Muscle of arm (tissue), 14 donors: ENCODE measurements at places on chromosomes 7 and 10. TPM values are rescaled to one million over a fixed set of nuclear protein-coding genes. Genes with fewer than 3 reads are reported as not detected.

GALNT17 gene
- 33.6 TPM for polyA plus RNA-seq

FGFR2 gene
- polyA plus RNA-seq, result 14.9 TPM

DNA sequence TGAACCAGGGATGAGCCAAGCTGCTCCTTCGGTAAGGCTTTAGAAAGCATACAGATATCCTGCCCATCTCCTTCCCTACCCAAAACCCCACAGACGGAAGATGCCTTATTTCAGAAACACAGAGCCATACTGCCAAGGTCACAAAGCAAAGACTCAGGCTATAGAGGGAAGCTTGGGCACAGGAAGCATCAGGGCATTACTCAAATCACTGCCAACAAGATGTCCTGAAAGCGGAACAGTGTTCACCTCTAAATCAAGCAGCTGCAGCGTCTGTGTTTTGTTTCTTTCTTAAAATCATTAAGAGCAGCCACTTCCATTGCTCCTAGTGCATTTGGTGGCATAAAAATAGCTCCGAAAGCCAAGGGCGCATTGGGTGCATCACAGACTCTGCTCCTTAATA, 307.3 kb downstream of the SORCS1 start:
- DNase-seq, result no peak

DNA sequence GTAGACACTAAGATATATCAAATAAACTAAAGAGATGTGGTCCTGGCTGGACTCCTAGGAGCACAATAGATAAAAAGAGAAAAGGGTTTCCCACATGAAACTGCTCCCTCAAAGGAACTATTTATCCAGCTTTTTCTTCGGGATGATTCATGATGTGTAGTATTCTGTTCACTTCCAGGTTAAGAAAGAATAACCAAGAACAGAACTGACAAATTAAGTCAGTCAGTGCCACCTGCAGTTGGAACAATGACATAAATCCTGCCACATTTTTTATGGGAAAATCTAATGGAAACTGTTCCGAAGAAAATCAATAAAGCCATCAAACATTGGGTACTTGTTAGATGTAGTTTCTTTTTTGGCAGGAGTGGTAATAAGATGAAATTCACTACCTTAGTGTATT, 87.1 kb downstream of the POLR1F start:
- no peak for DNase-seq

DNA sequence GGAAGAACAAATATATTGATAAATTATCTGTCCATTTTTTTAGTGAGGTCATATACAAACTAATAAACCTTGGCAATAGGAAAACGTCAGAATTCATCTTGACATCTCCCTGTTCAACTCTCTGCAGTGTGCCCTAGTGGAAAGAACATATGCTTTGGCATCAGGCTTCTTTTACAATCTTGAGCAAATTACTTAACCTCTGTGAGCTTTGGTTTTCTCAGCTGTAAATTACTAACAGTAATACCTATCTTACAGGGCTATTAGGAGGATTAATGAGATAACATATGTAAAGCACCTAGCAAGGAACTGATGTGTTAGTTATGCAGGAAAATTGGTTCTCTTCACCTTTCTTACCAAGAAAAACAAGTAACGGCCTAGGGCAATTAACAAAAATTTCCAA, 161.8 kb downstream of the PHTF2 start:
- no peak for DNase-seq

DNA sequence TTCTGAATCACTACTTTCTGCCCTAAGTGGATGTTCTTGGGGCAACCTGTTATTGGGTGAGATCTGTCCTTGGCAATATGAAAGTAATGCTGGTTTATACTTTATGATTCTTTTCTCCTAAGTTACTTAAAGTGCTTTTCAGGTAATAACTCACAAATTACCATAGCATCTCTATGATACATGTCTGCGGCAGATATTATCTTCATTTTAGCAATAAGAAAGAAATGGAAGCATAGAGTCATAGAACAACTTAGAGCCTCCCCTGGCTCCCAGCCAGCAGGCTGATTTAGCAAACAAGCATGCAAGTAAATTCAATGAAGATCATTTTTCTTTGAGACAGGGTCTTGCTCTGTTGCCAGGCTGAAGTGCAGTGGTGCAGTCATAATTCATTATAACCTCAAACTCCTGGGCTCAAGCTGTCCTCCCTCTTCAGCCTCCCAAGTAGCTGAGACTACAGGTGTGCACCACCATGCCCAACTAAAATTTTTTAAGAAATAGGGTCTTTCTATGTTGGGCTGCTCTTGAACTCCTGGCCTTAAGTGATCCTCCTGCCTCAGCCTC, 38.1 kb upstream of the GRM8 start:
- no peak for DNase-seq

GRCh38 chr7:106065575-106066500, 46.3 kb downstream of the SYPL1 start:
- no peak for DNase-seq

DNA sequence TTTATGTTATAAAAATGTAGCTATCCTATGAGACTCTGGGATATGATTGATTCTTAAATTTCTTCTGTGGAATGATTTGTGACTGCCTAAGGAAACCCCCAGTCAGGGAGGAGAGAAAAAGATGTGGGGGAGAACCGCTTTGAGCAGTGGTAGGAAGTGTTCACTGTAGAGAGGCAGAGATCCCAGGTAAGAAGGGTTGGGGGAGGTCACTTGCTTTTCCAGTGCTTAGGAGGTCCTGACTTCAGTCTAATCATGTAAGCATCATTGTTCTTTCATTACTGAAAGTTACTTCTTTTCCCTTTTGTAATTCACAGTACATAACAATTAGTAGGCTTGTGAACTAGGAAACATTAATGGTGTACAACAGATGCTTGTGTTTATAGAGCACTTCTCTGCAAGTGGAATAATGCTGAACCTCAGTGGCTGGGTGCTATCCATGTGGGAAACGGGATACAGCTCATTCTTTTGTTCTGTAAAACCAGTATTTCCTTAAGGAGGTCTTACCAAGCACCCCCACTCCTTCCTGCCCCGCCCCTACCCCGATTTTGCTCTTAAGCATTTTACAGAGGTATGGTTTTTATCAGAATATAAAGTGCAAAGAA, 165.4 kb downstream of the ST7 start:
- DNase-seq, result no peak

GRCh38 chr10:15360566-15360965, 10.5 kb downstream of the FAM171A1 start:
- DNase-seq, result no peak
